ENCODE measurements at places on chromosomes 2 and 18.

GRCh38 chr2:220277445-220277975 lies 650.1 kb downstream of the SLC4A3 start:
- DNase-seq, result no peak

DNA sequence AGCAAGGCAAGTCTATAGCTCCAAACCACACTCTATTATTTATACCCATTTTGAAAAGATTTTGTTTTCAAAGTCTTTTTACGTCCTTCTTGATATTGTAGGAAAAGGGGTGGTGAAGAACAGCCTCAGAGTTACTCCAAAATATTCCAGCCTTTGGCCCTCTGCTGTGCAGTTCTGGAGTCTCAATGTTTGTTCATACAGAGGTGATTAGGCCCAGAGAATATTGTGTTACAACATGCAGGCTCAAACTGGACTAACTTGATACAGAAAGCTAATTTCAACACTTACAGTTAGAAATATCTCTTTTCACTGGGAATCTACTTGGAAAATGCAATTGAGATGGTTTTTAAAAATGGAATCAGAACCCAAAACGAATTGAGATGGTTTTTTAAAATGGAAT lies 40.4 kb upstream of the SLC25A52 start:
- no peak for DNase-seq

DNA sequence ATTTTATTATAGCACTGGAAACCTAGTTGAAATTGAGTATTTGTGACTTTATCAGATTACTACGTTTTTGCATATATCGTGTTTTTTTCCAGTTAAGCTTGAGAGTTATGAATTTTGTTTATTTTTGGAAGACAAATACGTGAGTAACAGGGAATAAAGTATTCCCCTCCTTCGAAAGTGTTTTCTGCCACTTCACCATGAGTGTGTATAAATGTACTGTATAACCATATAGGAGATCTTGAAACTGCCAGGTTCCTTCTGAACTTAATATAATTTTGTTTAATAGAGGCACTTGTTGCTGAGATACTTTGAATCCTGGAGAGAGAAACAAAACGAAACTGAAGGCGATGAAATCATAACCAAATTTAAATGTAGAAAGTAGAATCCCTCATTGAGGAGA lies 1004.4 kb upstream of the ZEB2 start:
- no peak for DNase-seq

- no peak for DNase-seq
Observed at GRCh38 chr2:36562240-36562639, 35.7 kb downstream of the FEZ2 start.

GRCh38 chr18:78611201-78611800 lies 368.3 kb upstream of the SALL3 start:
- no peak for DNase-seq

- no peak for DNase-seq
Observed at GRCh38 chr2:174827371-174828369, 63.4 kb upstream of the CHRNA1 start.

DNA sequence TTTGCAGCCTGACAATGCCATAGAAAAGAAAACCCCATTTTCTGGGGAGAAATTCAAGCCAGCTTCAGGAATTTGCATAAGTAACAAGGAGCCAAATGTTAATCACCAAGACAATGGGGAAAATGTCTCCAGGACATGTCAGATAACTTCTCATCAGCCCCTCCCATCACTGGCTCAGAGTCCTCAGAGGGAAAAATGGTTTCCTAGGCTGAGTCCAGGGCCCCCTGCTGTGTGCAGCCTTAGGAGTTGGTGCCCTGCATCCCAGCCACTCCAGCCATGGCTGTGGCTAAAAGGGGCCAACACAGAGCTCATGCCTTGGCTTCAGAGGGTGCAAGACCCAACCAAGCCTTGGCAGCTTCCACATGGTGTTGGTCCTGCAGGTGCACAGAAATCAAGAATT lies 63.7 kb upstream of the FANCL start:
- DNase-seq, result no peak
